Hematopoietic multipotent progenitor cell treated with erythropoietin and hydrocortisone succinate and interleukin-3 and kit ligand, for 15 days (in vitro differentiated cells): ENCODE measurements at places on chromosomes 2 and 18.

DNA sequence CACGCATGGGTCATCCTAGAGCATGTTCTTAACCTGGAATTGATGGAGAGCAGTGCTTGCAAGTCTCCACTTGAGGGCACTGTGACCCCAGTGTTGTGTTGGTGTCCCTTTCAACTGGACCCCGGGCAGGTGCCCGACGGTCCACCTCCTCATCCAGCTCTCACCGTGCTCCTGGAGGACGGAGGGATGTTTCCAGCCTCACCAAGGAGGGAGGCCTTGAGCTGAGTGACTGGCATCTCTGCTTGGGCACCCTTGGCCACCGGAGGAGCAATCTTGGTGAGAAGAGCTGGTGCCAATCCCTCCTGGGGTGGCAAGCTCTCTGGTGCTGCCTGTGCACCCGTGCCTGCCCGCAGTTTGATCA lies 45.4 kb upstream of the ASB18 start:
- DNase-seq: no peak

GRCh38 chr2:38835990-38836389 lies 39.7 kb downstream of the DHX57 start:
- DNase-seq: no peak

DNA sequence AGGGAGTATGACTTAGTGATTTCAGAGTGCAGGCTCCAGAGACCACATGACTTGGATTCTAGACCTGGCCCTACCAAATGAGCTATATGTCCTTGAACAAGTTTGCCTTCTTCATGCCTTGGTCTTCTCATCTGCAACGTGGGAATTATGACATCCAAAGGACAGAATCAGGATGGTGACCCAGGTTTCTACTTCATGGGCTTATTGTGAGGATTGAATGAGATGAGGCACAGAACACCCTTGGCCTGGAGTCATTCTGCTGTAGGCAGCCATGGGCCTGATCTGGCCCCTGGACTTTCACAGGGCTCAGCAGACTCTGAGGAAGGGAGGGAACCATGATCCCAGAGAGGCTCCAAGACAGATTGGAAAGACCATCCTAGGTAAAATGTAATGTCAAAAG lies 85.6 kb upstream of the HAAO start:
- DNase-seq: no peak

DNA sequence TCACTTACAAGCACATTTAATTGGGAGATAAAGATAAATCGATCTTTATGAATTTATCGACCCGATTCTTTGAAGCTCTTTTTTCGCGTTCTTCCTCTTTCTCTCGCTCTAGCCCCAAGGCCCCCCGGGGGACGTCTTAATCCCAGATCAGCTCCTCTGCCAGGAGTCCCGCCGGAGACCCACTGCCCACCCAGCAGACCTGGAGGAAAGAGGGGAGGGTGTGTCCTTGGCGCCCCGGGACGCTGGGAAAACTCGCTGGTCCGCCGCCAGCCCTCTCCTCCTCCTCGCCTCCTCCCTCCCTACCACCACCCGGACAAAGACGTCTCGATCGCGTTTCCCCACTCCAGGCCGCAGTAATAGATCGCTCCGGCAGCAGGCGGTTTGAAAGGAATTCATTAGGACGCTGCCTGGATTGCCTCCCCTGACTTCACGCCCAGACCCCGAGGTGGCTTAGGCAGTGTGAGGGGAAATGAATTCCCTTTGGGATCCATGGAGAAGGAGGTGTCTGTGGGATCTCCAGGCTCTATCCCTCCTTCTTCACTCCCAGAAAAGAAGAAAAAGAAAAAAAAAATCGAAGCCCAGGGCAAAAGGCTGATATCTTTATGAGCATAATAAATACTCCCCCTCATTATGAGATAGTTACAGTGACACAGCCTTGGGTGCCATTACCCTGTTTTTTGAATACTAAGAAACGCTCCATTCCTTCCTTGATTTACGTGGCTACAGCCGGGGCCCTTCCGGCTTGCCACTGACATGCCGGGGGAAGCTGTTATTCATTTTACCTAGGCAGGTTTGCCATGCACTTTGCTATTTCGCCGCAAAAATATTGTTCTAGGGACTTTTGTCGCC lies 1.8 kb upstream of the GBX2 start:
- DNase-seq: no peak

GRCh38 chr2:226077031-226077430 lies 677.5 kb downstream of the NYAP2 start:
- DNase-seq: no peak
